Jurkat, Clone E6-1 (cell line): ENCODE measurements at places on chromosomes 3 and 15.

- no peak for DNase-seq
These were observed 366.3 kb downstream of the MECOM start for GRCh38 chr3:169297214-169297613.

DNA sequence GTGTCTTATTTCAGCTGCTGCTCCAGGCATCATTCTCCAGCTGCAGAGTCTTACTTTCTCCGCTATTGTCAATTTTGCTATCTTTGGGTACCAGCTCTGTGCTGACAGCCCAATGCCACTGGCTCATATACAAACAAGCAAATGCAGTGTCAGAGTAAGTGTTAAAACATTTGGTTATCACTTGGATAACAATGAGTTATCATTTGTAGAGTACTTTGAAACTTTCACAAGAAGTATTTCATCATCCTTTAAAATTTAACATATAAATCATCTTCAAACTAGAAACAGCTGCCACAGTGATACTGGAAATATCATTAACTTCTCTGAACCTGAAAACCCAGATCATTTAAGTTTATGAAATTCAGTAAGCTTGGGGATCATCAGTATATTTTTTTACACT lies 13.8 kb downstream of the TSPAN3 start:
- no peak for DNase-seq

DNA sequence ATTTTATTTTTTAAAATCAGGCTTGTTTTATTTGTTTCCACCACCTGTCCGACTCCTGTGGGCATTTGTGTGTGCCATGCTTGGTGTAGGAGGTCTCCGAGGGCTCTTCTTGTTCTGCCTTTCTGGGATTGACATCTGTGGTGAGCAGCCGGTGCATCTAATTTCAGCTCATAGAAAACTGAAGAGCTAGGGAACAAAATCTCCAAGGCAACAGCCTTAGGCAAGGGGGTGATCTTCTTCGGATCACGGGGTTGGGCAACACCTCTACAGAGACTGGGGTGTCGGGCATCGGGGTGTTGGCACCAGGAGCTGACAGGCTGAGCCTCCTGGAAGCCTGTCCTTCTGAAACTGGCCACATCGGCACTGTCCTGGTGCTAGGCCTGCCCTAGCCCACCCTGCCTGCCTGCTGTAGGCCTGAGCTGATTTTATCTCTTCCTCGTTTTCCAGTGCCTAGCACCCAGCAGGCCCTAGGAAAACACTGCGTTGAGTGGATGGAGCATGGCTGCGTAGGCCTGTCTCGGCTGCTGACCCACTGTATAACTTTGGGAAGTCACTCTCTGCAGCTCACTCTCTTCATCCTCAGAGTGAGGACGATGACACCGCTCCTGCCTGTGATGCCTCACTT lies 10.3 kb downstream of the CHCHD6 start:
- no peak for DNase-seq

GRCh38 chr15:90836296-90836871 lies 32.0 kb upstream of the FURIN start:
- DNase-seq = no peak

DNA sequence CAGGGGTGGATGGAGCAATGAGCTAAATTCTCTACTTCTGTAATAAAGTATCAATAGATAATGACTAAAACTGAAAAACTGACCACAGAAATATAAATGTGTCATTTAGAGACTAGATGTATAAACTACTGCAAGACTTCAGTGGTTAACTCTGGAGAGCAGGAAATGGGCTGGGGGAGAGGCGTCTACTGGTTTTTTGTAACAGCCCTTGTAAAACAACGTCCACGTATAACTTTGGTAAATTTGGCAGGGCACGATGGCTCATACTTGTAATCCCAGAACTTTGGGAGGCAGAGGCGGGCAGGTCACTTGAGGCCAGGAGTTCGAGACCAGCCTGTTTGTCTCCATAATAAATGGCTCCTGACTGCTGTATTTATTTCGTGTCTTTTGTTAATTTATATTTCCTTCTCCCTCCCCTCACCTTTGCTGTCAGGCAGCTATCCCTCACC lies 12.5 kb downstream of the RAB27A start:
- DNase-seq = peak; percentile 53

GRCh38 chr3:37765591-37766488 lies 95.8 kb upstream of the CTDSPL start:
- no peak for DNase-seq

- DNase-seq = no peak
These were observed 27.2 kb upstream of the GBE1 start for GRCh38 chr3:81788610-81789009.

- peak; percentile 69 for DNase-seq
These were observed 358.4 kb upstream of the NR2F2 start for GRCh38 chr15:95972041-95972553.

GRCh38 chr3:190209533-190209932 lies 88.8 kb upstream of the P3H2 start:
- DNase-seq = no peak

DNA sequence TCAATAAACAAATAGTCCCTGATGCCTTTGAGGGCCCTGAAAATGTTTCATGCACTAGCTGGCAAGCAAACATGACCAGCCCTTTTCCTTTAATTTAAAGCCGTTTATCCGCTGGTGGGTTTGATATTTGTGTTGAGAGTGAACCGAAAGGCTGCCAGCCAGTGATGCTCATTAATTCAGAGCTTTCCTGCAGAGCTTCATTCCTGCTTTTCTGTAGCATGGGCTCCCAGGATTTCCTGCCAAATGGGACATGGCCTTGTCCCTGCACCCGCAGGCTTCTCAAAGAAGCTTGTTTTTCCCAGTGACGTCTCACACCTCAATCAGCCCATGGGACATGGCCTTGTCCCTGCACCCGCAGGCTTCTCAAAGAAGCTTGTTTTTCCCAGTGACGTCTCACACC lies 219.6 kb downstream of the MTHFS start:
- DNase-seq = no peak

GRCh38 chr15:28140062-28140461 lies 40.9 kb upstream of the OCA2 start:
- DNase-seq = no peak

DNA sequence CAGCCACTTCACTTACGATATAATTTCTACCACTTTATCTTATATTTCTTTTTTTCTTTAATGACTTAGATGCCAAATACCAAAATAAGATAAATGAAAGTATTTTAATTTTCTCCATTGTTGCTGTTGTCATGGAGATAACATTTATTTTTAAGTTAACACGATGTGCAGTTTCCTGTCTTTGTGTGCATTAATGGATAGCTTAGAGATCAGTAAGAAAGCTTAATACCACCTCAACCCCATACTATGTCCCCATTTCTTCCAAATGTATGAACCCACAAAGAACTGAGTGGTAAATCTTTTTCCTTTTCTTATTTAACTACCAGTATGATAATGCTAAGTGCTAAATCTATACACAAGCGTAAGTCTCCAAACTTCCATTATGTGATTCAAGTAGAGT lies 17.1 kb downstream of the PCNP start:
- DNase-seq = no peak

GRCh38 chr3:177569875-177570657 lies 372.8 kb upstream of the TBL1XR1 start:
- no peak for DNase-seq
